ENCODE measurements at places on chromosomes 6 and 20.
A peak's percentile ranks its signal among the peaks of the same experiment; 100 is the strongest.

- DNase-seq, result no peak
Measured at GRCh38 chr6:106165885-106166485, 79.8 kb downstream of the PRDM1 start.

DNA sequence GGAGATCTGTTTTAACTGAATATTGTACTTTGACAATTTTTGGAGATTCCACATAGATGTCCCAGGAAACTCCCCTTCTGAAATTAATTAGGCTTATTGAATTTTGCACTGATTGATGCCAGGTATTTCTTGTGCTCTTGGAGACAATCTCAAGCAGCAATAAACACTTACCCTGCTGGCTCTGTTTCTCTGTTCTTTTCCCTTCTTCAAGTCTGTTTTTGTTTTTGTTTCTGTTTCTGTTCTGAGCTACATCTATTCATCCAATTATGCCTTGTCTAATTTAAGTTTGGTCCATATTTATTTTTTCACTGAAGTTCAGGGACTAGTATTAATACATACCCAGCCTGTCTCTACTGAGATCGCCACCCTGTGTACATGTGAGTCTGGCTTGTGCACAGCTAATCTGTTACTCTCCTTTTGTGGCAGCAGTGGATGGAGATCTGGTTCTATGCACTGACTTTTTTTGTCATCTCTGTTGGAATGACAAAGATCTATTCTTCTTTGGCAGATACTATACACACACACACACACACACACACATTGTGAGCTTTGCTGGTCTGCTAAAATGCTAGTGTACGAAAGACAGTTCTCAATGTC, 51.9 kb downstream of the IL22RA2 start:
- no peak for DNase-seq

- DNase-seq, result no peak
Measured at GRCh38 chr6:158991017-158991723, 8.8 kb downstream of the RSPH3 start.

GRCh38 chr20:32823078-32823477, 3.3 kb downstream of the MAPRE1 start:
- no peak for DNase-seq

- DNase-seq, result no peak
Measured at GRCh38 chr6:106823058-106823457, 151.5 kb downstream of the CD24 start.

- no peak for DNase-seq
Measured at GRCh38 chr20:43722153-43722505, 4.7 kb downstream of the GTSF1L start.

DNA sequence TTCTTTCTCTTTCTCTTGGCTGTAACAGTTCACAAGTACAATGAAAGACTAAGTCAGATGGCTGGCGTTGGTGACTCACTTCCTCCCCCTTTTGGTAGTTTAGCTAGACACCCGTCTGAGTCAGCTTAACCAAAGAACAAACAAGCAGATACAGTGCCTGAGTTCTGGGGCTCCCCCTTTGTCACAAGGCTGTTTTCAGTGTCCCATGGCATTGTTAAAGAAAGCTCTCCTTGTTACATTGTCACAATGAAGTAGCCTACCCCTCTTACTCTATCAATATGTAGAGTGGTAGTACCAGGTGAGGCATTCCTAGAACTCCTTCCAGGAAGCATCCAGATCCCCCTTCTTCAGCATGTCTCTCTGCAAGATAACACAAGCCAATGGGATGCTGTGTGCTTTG, 38.6 kb downstream of the KIAA0408 start:
- DNase-seq, result peak; percentile 45

- DNase-seq, result no peak
Measured at GRCh38 chr6:160973311-160974250, 18.0 kb upstream of the MAP3K4 start.

DNA sequence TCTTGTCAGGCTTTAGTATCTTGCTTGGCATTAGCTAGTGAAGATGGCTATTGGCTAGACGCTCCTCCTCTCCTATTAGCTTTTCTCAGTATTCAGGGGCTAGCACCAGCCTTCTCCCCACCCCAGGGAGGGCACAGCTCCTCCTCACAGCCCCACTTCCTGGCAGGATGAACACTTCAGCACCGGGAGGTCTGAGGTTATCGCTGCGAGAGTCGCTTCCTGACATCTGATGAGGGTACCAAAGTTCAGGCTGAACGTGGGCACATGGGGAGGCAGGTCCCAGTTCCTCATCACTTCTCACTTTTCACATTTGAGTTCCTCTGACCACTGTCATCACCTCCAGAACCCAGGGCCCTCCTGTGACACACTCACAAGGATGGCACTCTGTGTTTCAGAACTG, 66.6 kb downstream of the LAMA4 start:
- DNase-seq, result no peak

- no peak for DNase-seq
Measured at GRCh38 chr20:4192378-4193068, 177.2 kb upstream of the RNF24 start.

DNA sequence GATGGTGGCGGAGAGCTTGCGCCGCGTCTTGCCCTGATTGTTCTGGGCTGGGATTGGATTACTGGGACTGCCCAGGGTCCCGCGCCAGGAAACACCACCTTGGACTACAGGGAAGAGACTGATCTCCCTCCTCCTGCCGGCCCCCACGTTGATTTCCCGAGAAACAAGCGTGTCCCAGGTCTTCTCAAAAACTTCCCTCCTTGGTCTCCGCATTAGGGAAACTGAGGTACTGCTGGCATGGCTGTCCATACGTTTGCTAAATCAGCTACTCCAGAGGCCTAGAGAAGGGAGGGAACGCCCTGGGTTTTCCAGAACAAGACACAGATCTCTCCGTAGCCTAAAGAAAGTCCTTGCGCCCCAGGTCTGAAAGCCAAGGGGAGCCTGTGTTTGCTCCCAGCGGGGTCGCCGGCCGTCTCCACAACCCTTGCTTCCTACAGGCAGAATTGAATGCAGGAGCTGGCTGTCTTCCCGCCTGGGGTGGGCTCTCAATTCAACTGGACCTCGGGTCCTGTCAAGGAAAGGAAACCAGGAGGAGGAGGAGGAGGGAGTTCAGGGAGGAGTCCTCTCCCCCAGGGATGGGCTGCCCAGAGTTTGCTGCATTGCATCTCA, 29.2 kb downstream of the TFAP2A start:
- DNase-seq, result no peak

DNA sequence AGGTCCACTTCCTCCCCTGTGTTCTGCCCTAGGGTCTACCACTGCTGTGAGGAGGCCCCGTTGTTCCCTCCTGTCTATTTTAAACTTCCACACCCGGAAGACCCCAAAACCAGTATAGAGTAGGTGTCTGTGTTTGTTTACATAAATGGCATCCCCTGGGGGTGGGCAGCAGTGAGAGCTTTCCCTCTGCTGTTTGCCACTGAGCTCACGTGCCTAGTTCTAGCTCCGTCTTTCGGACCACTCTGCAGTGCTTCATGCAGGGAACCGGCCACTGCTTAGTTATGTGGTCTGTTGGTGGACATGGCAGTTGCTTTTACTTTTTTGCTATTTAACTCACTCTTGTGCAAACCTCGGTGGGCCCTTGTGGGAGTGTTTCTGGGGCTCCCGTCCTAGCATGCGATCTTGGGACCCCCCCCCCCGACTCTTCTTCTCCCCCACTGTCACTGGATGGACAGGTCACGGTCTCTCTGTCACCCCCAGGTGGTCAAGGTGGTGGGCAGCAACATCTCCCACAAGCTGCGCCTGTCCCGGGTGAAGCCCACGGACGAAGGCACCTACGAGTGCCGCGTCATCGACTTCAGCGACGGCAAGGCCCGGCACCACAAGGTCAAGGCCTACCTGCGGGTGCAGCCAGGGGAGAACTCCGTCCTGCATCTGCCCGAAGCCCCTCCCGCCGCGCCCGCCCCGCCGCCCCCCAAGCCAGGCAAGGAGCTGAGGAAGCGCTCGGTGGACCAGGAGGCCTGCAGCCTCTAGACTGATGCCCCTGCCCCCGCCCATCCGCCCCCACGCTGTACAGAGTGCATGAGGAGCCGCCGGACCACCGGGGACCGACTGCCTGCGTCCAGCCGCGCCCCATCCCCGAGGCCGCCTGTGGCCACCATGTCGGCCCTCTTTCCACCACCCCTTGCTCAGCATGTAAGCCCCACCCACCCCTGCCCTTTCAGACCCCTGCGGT, 40.9 kb downstream of the VSTM2L start:
- DNase-seq, result no peak

DNA sequence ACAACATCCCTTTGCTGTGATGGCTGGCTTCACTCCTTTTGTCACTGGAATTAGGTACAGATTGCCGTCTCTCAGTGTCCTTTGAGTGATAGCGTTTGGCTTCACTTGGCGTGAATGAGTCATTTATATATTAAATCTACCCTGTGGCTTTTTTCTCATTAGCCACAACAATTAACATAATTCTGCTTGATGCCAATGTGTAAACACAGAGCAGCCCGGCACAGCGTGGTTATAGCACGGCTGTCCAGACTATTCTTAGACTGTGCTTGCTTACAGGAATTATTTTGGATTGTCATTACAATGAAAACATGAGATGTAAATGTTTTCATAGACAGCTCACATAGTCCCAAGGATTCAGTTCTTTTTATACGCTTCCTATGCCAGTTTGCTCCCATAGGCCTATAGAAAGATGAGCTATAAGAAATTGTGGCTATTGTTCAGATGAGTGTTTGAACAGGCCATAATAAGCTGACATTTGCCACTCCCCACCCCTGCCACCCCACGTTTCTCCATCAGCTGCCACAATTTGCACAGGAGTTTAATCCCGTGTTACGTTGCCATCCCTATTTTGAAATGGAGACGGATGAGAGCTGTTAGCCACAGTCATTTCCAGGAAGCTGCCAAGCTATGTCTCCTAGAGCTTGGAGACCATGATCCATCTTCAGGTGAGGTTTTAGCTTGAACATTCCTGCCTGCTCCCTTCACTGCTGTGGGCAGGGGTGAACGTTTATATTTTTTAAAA, 65.9 kb downstream of the PPP1R14C start:
- DNase-seq, result no peak

GRCh38 chr6:3961581-3962215, 112.5 kb downstream of the FAM50B start:
- no peak for DNase-seq

DNA sequence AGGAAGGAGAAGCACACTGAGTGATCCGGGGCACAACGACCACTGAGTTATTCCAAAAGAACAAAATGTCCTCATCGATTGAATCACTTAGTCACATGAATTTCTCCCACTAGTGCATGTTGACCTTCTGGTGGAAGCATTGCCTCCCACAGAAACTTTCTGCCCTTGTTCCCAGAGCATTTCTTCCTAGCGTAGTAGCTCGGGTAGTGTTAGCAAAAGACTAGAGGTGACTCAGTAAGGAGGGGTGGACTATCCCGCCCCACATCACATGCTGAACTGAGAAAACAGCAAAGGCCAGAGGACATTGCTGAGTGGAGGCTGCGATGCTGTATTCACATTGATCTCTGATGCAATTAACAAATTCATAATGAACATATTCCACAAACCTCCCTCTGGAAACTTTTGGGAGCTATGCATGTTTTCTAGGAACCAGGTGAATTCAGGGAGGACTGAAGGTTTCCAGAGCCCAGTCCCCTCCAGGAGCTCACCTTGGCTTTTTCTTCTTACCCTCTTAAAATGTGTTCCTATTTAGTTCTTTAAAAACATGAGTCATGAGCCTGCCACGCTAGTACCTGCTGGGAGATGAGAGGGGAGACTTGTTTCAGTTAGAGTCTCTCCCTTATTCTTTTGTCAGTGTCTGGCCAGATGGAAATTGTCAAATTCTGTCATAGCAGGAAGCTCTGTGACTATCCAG, 507.9 kb downstream of the CDH26 start:
- DNase-seq, result no peak

DNA sequence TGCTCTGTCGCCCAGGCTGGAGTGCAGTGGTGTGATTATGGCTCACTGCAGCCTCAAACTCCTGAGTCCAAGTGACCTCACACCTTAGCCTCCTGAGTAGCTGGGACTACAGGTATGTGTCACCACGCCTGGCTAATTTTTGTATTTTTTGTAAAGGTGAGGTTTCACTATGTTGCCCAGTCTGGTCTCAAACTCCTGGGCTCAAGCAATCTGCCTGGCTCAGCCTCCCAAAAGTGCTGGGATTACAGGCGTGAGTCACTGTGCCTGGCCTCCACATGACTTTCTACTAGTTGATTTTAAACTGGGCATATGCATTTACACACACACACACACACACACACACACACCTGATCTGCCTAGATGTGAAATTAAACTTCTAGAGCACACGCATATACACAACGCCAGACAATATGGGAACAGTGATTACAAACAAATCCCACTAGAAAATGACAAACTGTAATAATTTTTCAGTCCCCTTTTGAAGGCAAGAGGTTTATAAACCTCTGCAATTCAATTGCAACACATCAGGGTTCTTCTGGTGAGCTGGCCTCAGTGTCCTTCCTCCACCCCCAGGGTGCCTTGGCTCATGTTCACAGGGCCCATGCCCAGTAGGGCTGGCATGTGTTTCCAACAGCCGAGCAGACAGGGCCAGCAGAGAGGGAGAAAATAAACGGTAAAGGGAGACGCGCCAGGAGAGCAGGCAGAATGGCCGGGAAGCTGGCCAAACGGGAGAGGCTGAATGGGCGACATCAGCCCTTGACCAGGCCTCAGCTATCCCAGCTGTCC, 31.2 kb downstream of the PARD6B start:
- DNase-seq, result no peak

GRCh38 chr20:48259456-48259855, 474.2 kb upstream of the SULF2 start:
- DNase-seq, result no peak

DNA sequence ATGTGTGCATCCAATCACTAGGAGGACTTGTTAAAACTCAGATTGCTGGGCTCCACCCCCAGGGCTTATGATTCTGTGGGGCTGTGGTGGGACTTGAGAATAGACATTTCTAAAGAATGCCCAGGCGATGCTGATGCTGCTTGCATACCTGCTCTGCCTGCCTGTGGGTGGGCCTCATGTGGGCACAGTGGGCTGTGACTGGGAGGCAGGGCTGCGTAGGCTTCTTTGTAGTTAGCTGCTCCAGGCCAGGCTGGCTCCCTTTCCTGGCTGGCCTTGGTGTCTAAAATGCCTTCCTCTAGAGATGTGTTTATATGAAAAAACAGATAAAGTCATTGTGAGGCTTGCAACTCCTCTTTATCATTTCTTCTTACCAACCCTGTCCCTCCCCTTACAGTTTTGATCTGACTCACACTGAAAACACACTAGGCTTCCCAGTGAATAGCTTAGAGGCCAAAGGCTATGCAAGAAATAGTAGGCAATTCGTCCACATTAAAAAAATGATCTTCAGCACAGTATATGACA, 495.5 kb upstream of the MAP3K7 start:
- DNase-seq, result no peak

DNA sequence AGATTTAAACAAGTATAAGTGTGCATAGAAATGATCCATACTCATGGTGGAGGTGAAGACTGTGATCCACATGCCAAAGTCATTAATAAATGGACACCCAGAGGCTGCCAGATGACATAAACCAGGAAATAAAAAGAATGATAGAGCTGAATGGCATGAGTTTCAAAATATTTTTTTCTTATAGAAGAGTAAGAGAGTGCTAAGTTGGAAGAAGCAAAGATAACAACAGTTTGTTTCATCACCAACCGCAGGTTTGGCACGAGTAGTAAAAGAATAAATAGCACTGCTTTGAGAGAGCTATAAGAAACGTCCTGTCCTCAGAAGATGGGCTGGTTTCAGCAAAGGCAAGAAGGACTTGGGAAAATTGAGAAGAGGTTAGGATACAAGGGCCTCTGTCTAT, 246.9 kb downstream of the UBE3D start:
- no peak for DNase-seq

- DNase-seq, result no peak
Measured at GRCh38 chr20:44894959-44895358, 9.5 kb downstream of the YWHAB start.

Data from NCI-H1436 (cell line).